Activated CD4-positive, alpha-beta memory T cell treated with anti-CD3 and anti-CD28 coated beads, Interleukin-2, amount 10 ng/mL, durations not matched to agents 7 days and 5 days (primary cell): ENCODE measurements at places on chromosomes 12 and 14.

DNA sequence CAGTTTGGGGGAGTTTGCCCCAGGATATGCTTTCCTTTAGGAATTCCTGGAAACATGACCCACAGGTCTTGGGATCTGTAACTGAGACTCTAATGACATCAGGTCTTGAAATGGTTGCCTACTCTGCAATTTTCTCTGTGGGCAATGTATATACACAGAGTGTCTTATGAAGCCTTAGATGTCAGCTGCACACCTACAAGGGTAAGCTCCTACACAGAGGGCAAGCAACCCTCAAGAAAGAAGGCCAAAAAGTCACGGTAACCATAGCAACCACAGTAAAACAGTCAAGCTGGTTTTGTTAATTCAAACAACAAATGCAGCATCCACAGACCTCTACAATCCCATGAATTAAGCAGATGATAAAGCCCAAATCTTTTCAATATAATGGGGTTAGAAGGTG, 293.0 kb downstream of the SSPN start:
- DNase-seq: no peak

DNA sequence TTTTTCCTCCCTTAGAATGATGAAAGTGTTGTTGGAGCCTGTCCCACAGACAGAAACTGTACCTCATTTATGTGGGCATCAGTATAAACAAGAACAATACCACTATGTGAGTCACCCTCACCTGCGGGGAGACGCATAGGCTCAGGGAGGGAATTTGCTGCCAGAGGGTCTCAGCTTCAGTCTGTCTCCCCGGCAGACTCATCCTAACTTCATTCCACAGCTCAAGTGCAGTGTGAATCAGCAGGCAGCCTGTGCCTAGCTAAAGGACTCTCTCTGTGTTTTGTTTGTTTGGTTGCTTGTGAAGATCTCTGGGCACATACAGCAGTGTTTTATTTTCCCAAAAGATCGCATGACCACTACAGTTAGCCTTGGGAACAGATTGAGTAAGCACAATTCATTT, 98.9 kb downstream of the PRKCH start:
- DNase-seq: no peak

- peak; percentile 23 for DNase-seq
Observed at GRCh38 chr12:46459861-46460545, 87.4 kb upstream of the SLC38A2 start.

GRCh38 chr12:57340104-57340503, 89.1 kb upstream of the STAC3 start:
- DNase-seq: no peak

DNA sequence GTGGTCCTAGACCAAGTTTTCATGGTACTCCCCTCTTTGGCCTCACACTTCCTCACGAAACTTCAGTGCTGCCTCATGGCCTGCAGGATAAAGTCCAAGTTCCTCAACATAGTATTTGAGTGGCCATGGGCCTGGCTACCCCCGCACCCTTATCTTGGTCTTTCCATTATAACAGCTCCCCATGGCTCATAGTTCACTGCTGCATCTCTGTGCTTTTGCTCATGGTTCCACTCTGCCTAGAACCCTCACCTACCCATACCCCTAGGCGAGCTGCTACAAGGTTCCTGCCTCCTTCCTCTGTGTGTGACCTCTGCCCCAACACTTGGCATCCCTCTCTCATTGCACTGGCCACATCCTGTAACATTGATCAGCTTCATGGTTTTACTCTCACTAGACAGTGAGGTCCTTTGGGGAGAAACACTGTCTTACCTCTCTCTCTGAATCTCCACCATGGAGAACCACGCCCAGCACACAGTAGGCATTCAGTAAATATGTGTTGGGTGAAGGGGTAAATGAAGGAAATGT, 158.9 kb downstream of the GPR65 start:
- DNase-seq: no peak

GRCh38 chr14:60196291-60196690, 31.1 kb upstream of the DHRS7 start:
- no peak for DNase-seq

DNA sequence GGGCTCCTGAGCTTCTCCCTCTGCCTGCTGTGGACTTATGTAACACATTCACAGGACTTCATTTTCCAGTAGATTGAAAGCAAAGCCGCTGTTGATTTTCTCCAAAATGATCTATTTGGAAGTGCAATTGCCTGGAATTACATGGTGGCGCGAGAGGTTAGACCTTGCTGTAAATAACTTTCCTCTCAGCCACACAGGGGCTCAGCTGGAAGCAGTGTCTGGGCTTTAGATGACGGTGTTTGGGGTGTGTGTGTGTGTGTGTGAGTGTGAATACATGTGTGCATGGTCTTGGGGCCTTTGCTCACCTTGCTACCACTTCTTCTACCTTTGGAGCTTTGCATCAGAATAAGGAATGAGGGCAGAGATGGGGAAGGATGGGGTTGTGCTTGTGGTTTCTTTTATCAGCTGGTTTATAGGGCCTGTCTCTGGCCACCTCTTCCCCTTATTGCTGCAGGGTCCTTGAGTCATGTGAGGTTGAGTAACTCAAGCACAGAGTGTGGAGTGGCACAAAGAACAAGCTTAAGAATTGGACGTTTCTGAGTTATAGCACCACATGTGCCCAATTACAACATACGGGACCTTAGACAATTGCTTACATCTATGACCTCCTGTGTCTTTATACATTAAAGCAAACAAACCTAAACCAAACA, 280.6 kb downstream of the NRXN3 start:
- DNase-seq: no peak

DNA sequence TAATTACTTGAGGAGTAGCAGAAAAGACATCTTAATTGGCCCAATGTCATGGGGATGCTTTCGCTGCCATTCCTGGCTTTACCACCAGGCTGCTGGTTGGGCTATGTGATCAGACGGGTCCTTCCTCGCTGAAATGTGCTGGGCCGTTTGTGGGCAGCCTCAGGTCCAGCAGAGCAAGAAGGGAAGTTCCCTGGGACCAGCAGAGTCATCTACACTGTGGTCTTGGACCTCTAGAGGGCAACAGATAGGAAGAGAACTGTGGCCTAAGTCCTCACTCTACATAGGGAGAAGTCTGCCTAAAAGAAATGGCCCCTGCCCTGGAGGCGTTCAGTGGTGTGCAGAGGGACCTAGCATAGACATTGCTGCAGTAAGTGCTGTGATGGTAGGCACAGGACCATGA, 10.9 kb downstream of the EVL start:
- peak; percentile 53 for DNase-seq

DNA sequence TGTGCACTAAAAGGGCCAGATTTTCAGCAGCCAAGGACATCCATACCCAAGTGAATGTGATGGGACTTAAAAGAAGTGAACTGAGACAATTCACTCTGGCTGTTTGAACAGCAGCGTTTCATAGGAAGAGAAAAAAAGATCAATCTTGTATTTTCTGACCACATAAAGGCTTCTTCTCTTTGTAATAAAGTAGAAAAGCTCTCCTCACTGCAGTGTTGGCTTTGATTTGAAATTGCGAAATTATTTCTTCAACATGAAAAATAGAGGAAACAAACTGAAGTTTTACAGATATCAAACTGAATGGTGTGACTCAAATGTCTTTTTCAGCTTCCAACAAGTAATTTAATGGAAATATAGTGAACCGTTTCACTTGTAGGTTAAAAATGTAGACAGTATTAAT, 11.3 kb upstream of the KCNMB4 start:
- no peak for DNase-seq

DNA sequence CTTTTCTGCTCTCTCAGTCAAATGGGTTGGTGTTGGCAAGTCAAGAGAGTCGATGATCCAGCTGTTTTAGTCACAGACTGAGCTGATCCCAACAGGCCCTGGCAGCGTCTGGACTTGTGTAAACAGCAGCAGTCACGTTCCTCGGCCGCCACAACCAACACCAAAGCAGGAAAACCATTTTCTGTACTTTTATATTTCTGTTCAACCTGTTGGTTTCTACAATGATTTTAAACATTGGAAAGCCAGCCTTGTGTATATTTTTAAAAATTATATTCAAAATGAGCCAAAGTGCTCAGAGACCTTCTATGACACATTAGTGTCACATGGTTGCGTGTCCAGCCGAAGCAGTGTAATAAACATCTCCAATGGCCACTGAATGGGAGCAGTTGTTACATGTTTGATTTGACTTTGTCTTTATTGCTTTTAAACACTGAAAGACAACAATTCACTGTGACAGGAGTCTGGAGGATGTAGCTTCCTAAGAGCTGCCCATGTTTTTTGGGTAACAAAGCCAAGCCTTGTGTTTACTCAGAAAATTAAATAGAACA, 5.9 kb upstream of the SIVA1 start:
- no peak for DNase-seq

GRCh38 chr12:103779410-103780092, 61.5 kb downstream of the NT5DC3 start:
- DNase-seq: no peak

DNA sequence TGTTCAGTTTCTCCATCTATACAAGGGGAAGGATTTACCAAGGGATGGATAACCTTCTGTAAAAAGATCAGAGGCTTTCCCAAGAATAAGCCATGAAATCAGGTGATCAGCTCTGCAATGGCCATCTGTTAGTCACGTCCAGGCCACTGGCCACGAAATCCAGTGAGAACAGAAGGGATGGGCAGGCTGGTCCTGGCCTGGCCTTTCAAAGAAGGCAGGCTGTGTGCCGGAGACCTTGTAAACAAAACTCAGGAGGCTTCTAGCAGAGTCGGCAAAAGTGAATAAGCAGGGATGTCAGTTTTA, 68.5 kb downstream of the RNF34 start:
- no peak for DNase-seq

DNA sequence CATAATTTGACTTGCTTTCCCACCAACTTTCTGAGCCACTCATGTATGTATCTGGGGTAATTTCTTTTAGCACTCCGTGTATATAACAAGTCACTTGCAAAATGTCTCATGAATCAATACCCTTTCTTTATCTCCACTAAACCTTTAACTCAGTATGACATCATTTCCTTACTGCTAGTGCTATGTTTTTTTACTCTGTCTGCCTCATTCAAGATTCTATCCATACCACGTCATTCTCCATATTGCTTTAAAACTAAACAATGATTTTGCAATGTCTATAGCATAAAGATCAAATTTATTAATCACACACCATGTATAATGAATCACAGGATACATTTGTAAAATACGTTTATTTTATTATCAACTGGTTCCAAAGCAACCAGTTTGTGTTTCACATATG, 178.2 kb downstream of the PIK3C2G start:
- DNase-seq: no peak

DNA sequence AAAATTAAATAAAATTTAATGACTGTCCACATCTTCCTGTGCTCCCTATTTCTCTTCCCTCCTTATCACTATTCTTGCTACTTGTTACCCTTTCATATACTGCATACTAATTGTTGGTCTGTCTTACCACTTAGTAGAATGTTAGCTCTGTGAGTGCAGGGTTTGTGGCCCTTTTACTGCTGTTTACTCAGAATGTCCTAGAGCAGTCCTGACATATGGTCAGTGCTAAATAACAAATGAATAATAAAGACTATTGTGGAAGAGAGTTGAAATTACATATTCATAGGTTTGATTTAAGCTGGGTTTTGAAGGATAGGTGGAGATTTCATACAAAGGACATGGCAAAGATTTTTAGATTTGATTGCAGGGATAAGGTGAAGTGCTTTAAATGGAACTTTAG, 24.5 kb downstream of the KTN1 start:
- no peak for DNase-seq

GRCh38 chr12:106248312-106248845, 559 bp upstream of the CKAP4 start:
- DNase-seq: no peak

DNA sequence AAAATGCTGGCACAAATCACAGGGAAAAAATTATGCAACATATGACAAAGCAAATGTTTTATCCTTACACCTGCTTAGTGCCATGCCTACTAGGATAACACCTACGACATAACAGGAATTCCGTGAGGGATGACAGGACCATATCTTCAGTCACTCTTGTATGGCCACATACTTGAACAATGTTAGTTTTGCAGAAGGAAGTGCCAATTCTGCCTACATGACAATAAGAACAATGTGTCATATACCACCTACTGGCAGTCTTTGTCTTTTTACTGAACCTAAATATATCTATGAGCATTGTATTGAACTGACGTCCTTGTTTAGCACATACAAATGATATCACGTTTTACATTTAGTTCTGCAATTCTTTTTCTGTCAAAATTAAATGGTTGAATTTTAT, 234.0 kb downstream of the ADAMTS20 start:
- DNase-seq: no peak

- no peak for DNase-seq
Observed at GRCh38 chr14:94379291-94380224, 8.8 kb downstream of the SERPINA1 start.

- DNase-seq: no peak
Observed at GRCh38 chr14:87955501-87955900, 37.5 kb downstream of the GALC start.

GRCh38 chr12:125220404-125221273, 155.4 kb downstream of the AACS start:
- no peak for DNase-seq

DNA sequence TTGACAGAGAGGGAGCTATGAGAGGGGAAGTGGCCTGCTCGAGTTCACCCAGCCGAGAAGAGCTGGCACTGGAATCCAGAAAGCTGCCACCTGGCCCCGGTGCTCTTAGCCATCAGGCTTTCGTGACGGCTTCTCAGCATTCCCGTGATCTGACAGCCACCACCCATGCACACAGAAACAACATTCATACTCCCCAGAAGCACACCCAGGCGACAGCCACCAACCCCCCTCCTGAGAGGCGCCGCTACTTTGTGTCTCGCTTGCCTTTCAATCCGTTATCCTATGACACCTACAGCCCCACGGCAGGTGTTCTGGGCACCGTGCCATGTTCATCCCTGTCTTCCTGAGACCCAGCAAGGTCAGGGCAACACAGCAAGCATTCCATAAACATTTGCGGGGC, 31.4 kb downstream of the PSMC1 start:
- no peak for DNase-seq

DNA sequence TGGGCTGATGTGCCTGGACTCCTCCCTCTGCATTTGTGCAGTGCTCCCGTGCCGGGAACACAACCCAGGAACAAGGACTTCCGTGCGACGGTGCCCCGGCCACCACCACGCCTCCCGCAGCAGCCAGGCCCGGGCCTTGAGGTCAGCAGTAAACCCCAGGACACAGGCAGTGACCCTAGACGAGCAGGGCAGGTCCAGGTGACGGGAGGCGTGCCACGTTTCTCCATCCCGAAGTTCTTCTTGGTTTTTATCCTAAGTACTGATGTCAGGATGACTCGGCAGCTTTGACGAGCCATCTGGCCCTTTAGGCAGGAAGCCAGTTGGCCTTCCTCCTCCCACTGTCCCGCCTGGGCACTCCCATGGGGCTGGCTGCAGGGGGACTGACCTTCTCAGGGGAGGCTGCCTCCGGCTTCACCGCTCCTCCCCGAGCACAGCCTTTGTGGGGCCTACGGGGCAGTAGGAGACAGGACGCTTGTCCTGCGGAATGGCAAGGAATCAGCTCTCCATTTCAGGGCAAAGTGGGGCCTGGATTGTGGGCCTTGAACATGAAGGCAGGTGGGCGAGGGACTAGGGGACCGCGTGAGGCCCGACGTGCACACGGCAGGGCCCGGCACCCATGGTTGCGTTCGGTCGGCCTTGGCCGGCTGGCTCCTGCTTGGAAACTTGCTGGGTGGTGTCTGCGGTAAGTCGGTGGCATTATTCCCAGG, 94.1 kb downstream of the FBXL14 start:
- no peak for DNase-seq
